Renal cortex interstitium (tissue), 15 donors: ENCODE measurements at places on chromosomes 16 and 17.
A peak's percentile ranks its signal among the peaks of the same experiment; 100 is the strongest.

- DNase-seq: no peak
Observed at GRCh38 chr17:64423881-64424280, 25.0 kb upstream of the MILR1 start.

DNA sequence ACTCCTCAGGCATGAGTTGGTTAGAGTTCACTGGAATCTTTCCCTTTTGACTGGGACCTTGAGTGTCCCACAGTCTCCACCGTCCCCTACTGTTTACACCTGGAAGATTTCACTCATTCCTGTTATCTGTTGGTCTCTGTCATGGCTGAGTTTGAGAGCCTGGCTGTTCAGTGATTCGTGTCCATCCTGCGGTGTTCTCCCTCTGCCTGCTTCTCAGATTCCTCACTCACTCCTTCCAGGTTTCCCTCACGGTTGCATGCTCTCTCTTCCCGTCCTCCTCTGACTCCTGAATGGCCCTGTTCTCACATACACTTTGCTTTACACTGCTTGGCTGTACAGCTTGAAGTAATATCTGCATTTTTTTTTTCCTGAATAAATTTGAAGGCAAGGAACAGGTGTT, 24.5 kb downstream of the OR1D5 start:
- DNase-seq: peak; percentile 22

DNA sequence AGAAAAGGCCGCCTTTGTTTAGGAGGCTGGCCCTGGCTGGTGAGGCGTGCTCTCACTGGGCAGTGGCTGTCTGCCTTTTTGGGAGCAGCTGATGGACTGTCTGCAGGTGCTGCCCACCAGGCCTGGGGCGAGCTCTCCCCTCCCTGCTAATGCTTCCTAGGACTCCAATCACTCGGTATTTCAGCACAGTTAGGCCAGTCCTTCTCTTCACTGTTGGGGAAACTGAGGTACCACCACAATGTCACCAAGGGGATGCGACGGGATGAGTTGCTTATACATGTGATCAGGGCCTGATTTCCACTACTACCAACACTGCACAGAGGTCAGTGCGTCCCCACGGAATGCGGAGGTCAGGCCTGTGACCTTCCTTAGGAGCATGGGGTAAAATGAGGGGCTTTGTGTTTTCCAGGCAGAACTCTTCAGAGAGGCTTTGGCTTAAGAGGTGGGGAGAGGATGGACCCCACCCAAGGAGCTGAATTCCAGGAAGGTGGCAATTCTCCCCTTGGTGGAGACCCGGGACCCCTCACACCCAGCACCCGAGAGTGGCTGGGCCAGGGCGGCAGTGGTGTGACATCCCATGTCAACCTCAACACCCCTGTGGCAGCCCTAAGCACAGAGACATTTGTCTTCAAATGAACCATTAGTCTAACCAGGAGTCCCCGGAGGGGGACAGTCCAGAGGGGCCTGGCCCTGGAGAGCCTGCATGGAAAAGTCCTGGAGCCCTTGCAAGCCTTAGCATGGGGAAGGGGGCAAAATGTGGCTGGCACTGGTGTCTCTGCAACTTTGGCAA, 86.4 kb downstream of the N4BP1 start:
- DNase-seq: no peak

- no peak for DNase-seq
Observed at GRCh38 chr16:81703177-81704155, 75.6 kb upstream of the PLCG2 start.

DNA sequence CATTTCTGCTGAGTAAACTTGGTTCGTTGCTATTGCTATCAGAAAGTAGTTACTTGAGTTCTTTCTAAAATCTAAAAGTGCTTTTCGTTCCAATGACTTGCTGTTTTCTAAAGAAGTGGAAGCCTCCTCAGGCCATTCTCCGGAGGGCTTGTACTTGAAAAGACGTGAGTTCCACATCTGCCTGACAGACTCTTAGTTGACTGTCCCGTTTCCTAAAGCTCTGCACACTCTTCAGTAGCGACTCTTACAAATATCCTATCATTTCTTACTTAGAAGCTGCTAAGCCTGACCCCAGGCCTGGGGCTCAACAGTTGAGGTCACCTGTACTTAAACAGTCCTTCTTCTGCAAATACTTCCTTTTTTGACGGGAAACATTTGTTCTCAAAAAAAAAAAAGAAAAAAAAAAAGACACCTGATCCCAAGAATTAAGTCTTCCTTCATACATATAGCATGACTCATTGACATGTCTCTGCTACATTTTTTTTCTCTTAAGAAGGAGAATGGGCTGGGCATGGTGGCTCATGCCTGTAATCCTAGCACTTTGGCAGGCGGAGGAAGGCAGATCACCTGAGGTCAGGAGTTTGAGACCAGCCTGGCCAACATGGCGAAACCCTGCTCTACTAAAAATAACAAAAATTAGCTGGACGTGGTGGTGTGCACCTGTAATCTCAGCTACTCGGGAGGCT, 61.5 kb downstream of the DHRS7C start:
- DNase-seq: no peak

- DNase-seq: peak; percentile 28
Observed at GRCh38 chr16:71894229-71894920, 956 bp upstream of the IST1 start.

GRCh38 chr17:78128551-78129350, at the start of gene TMC6:
Gene TMC6, minus strand, starts transcription at chr17:78128755. Its CDS starts 1,923 bp downstream, at chr17:78126832.
- no peak for DNase-seq

- DNase-seq: peak; percentile 72
Observed at GRCh38 chr17:74987909-74988711, 678 bp downstream of the CDR2L start.

DNA sequence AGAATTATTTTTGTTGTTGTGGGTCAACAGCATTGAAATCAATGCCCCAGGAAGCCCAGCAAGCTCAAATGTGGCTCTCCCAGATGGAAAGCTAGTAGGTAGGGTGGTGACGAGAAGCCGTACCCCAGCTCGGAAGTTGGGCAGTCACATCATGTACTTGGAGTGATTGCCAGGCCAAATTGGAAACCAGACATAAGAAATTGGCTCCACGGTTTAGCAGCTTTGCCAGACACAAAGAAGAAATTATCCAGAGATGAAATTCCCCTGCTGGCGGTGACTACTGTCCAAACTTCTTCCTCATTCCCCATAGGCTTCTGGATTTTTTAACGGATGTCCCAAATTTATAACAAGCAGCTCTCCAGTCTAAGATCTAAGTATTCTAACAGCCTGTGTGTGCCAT, 95.9 kb downstream of the OR1D5 start:
- DNase-seq: no peak

DNA sequence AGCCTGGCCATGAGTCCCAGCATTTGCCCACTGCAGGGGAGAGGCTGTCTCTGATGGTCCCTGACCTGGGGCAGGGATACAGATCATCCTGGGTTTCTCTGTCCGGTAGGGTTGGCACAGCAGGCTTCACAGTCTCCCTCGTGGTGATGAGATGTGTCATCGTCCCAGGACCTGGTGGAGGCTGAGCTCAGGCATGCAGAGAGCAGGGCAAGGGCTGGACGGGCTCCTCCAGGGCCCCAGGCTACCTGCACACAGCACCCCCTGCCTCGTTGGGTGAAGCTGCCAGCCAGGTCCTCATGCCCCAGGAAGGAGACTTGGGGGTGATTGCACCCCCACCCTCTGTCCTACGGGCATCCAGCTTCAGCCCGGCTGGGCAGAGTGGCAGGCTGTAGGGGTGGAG, 155.8 kb upstream of the GSE1 start:
- DNase-seq: no peak

- DNase-seq: no peak
Observed at GRCh38 chr17:51258756-51259563, 889 bp downstream of the MBTD1 start.

DNA sequence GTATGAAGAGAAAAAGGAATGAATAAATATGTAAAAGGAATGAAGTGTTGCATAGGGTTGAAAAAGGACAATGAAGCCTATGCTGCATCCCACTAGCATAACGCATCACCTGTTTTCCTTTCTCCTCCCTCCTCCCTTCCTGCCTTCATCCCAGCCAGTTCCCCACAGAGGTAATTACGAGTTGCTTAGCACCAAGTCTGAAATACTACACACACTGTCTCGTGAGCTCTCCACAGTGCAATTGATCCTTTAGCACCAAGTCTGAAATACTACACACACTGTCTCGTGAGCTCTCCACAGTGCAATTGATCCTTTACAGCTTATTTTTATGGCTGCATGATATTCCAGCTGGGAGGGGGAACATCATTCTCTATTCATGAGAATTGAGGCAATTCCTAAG, 1.1 kb upstream of the DRC7 start:
- DNase-seq: no peak

DNA sequence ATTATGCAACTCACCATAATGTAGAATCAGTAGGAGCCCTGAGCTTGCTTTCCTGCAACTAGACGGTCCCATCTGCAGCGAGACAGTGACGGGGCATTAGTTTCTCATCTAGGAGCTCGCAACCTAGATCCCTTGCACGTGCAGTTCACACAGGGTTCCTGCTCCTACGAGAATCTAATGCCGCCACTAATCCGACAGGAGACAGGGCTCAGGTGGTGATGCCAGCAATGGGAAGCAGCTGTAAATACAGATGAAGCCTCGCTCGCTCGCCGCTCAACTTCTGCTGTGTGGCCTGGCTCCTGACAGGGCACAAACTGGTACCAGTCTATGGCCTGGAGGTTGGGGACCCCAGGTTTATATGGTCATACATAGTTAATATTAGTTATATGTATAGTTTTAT, 394.5 kb downstream of the NPIPA8 start:
- no peak for DNase-seq

DNA sequence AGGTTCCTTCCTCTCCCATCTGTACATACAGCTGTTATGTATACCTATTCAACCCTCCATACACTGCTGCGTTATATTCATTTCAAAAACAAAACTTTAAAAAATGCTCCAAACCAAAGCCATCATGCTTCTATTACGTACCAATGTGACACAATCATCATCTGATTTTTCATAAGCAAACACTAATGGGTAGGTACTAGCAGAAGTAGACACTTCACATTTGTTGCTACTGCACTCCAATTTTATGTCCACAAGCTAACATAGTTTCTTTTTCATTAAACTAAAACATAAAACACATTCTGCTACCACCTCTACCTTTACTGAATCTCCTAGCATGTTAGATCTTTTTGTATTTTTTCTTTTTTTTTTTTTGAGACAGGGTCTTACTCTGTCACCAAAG, 57.5 kb downstream of the PARN start:
- DNase-seq: no peak

DNA sequence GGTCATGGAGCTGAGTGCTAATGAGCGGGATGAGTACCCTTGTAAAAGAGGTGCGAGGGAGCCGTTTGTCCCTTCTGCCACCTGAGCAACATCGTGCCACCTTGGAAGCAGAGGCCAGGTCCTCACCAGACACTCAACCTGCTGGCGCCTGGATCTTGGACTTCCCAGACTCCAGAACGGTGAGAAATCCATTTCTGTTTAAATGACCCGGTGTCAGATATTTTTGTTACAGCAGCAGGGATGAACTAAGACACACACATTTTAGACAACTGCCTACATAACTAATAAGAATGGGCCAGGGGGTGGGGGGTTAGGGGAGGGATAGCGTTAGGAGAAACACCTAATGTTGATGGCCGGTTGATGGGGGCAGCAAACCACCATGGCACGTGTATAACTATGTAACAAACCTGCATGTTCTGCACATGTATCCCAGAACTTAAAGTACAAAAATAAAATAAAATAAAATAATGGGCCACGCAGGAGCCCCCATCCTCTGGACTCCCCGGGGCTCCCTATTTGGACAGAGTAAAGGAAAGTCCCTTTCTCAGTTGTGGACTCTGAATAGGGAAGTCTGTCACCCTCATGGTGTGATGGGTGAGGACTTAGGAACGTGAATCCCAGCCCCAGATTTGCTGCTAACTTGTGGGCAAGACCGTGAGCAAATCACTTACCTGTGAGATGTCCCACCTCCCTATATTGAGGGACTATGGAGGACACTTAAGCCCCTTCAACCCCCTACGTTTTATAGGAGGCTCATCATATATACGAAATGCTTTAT, 60.6 kb upstream of the DNAH17 start:
- DNase-seq: no peak

- DNase-seq: peak; percentile 72
Observed at GRCh38 chr17:1515640-1516387, 598 bp downstream of the INPP5K start.

DNA sequence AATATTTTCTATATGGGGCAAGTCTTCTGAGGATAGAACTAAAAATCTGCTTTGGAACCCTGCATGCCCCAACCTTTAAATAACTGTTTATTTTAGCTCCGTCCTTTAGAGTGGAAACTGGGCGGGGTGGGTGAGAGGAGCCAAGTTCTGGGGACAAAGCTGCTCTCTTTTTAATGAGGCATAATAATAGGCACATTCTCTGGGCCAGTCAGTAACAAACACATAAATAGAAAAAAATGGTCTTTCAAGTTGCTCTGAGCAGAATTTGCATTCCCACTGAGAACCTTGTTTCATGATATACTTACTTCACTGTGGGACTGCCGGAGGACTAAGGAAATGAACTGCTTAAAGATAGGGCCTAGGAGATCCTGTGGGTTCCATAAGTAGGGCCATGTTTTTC, 51.5 kb downstream of the KNOP1 start:
- DNase-seq: no peak

DNA sequence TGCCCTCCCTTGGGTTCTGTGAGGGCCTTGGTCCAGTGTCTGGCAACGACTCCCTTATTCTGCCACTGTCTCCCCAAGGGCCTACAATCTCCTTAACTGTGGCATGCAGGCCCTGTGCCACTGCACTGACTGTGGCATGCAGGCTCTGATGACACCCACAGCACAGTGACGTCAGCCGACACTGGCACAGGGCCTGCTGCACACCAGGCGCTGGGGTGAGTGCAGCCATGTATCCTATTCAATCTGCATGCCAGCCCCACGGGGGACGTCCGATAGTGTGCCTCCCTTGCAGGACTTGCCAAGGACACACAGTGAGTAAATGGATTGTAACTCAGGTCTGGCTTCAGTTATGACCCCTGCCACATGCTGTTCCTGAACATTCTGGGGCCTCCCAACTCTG, 39.8 kb upstream of the RASD1 start:
- no peak for DNase-seq

GRCh38 chr17:72962106-72962505, 130.4 kb downstream of the SLC39A11 start:
- DNase-seq: no peak

DNA sequence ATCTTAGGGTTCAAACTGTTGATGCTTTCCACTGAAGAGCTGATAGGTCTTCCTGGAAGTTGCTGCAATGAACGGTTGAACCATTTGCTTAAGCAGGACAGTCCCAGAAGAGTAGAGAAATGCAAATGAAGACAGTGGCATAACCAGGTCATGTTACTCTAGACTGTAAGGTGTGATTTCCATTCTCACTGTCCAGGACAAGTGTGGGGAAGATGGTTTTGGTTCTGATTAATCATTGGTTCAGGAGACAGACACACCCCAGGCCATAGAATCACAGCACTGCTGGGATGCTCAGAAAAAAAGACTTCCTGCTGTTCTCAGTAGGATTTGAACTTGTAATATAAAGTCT, 34.8 kb upstream of the XYLT2 start:
- DNase-seq: no peak
